Right lobe of liver (tissue), 6 donors: ENCODE measurements at places on chromosomes 4 and X. TPM values are rescaled to one million over a fixed set of nuclear protein-coding genes. Genes with fewer than 3 reads are reported as not detected.
A peak's percentile ranks its signal among the peaks of the same experiment; 100 is the strongest.

GRCh38 chr4:81746071-81746470 is 274.4 kb upstream of the RASGEF1B start:
- H3K36me3 ChIP-seq, result no peaks in the 10 kb centered on the region
- no peaks in the 10 kb centered on the region for H3K27me3 ChIP-seq
- DNase-seq, result no peak
- no peak overlapping the region for H3K27ac ChIP-seq

GRCh38 chr4:88830598-88830997 is 133.0 kb upstream of the NAP1L5 start:
- no peak overlapping the region for H3K27ac ChIP-seq
- no peaks in the 10 kb centered on the region for H3K36me3 ChIP-seq
- H3K27me3 ChIP-seq, result no peaks in the 10 kb centered on the region
- no peak for DNase-seq
- no peak overlapping the region for H3K4me3 ChIP-seq

DNA sequence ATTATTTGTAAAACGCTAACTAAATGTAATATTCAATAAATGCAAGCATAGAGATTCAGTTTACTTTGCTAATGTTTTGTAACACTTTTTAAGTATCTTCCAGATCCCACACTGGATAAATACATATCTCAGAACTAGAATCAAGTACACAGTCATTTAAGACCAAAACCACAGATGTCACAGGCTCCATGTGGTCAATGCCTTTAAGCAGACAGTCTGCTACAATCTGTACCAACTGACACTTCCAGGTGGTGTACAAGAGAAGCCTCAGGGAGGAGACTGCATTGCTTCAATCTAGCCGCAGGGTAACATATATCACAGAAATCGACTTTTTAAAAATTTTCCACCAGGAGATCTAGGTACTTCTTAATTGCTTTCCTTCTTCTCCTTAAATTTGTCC is 229.6 kb upstream of the DIAPH2 start:
- no peaks in the 10 kb centered on the region for H3K4me1 ChIP-seq
- no peak for DNase-seq
- H3K36me3 ChIP-seq, result no peaks in the 10 kb centered on the region
- H3K27ac ChIP-seq, result no peak overlapping the region

The SULT1E1 gene
- total RNA-seq, result 11.0 TPM

DNA sequence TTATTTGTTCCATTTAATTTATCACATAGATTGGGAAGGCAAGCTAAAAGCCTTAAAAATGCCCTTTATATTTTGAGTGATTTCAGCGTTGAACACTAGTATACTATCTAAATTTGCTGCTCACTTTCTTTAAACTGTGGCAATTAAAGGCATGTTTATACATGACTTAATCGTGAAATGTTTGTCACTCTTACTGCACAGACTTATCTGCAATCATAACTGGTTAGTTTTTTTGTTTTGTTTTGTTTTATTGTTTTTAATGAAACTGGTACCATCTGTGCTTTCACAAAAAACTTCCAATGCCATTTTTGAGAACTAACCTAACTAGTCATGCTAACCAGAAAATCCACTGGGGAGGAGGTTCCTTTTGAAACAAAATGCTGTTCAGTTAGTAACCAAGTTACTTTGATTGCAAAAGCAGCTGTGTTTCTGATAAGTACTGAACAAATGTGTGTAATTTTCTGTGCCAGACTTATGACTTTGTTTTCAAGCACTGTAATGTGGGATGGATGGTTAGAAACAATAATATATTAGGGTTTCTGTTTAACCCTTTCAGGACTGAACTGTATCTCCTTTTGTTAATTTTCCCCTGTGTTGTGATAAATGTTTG is 56.1 kb downstream of the CCKAR start:
- H3K36me3 ChIP-seq, result no peaks in the 10 kb centered on the region
- DNase-seq, result no peak
- H3K4me1 ChIP-seq, result no peaks in the 10 kb centered on the region
- no peak overlapping the region for H3K27ac ChIP-seq
- H3K4me3 ChIP-seq, result no peak overlapping the region

The MAGEC2 gene
- not detected for total RNA-seq

GRCh38 chr4:29581457-29581856 is 1138.7 kb upstream of the PCDH7 start:
- H3K36me3 ChIP-seq, result no peaks in the 10 kb centered on the region
- H3K27me3 ChIP-seq, result no peaks in the 10 kb centered on the region
- peak; percentile 24 for DNase-seq

- H3K4me3 ChIP-seq, result no peak overlapping the region
- no peaks in the 10 kb centered on the region for H3K36me3 ChIP-seq
- H3K4me1 ChIP-seq, result peaks cover 9% of the 10 kb centered on the region
- DNase-seq, result no peak
Observed at GRCh38 chr4:143351149-143351691, 14.5 kb downstream of the GAB1 start.

DNA sequence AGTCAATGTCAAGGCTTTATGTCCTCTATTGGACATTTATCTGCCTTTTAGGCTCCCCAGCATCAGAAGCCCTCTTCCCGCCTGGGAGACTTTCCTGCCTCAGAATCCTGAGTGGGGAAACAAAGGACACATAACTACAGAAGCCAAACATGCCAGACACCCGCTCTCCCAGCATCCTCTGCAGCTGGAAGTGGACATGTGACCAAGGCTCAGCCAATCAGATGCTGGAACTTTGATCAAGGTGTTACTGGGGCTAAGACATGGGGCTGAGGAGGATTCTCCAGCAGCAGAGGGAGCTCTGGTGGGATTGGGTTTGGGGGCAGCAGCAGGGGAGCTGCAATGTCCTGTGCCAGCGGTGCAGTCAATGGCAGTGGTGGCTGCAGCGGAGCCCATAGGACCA is 19.5 kb downstream of the SLC2A9 start:
- no peaks in the 10 kb centered on the region for H3K27me3 ChIP-seq
- H3K36me3 ChIP-seq, result no peaks in the 10 kb centered on the region
- peaks cover 38% of the 10 kb centered on the region for H3K4me1 ChIP-seq
- peak overlapping the region; percentile 53 for H3K27ac ChIP-seq
- no peak for DNase-seq
- H3K4me3 ChIP-seq, result no peak overlapping the region

DNA sequence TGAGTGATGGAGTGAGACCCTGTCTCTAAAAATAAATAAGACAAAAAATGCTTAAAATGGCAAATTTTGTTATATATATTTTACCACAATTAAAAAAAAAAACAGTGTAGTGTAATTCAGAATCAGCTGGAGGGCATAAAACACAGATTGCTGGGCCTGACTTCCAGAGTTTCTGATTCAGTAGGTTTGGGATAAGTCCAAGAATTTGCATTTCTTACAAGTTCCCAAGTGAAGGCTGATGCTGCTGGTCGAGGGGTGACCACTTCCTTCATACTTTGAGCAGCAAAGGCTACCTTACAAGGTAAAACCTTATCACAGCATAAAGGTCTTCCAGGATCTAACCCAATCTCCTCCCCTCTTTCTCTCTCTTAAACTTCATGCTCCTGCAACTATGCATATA is 40.7 kb downstream of the KLHL8 start:
- no peaks in the 10 kb centered on the region for H3K4me1 ChIP-seq
- H3K27ac ChIP-seq, result no peak overlapping the region
- H3K4me3 ChIP-seq, result no peak overlapping the region
- DNase-seq, result no peak
- no peaks in the 10 kb centered on the region for H3K36me3 ChIP-seq
